Activated T-helper 17 cell treated with anti-CD3 and anti-CD28 coated beads, Interleukin-2, amount 50 U/mL, for 72 hours (primary cell): ENCODE measurements at places on chromosomes 2 and 18. TPM values are rescaled to one million over a fixed set of nuclear protein-coding genes. Genes with fewer than 3 reads are reported as not detected.

GRCh38 chr2:3489764-3490115 lies 29.6 kb downstream of the ADI1 start:
- no peak for ATAC-seq

- ATAC-seq: no peak
Observed at GRCh38 chr2:19710230-19710629, 191.6 kb downstream of the TTC32 start.

DNA sequence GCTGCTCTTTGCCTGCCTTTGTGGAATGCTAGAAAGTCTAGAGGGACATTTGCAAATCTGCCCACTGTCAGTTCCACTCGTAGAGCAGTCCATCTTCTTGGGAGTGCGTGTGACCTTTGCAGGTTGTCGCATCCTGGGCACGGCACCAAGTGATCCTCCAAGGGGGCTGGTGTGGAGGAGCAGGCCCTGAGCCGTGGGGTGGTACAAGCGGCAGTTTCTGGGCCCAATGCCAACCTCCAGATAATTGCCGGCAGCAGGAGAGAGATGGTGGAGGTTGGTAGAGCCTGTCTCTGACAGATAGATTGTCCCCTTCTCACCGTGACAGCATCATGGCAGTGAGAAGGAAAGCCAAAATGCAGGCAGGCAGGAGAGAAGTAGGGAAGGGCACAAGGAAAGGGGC lies 150.7 kb upstream of the SLC14A2 start:
- no peak for ATAC-seq

GRCh38 chr2:148928395-148928794 lies 53.4 kb downstream of the KIF5C start:
- ATAC-seq: no peak

GRCh38 chr2:54899576-54900200 lies 150.6 kb downstream of the RTN4 start:
- no peak for ATAC-seq

- peak; percentile 80 for ATAC-seq
Observed at GRCh38 chr2:74304332-74305148, 38.7 kb downstream of the SLC4A5 start.

Gene GPAT2
- 2.7 TPM for total RNA-seq

Gene CD8B2
- total RNA-seq: not detected

Gene SERPINB3
- total RNA-seq: not detected
